ENCODE measurements at places on chromosomes 1 and 21.

DNA sequence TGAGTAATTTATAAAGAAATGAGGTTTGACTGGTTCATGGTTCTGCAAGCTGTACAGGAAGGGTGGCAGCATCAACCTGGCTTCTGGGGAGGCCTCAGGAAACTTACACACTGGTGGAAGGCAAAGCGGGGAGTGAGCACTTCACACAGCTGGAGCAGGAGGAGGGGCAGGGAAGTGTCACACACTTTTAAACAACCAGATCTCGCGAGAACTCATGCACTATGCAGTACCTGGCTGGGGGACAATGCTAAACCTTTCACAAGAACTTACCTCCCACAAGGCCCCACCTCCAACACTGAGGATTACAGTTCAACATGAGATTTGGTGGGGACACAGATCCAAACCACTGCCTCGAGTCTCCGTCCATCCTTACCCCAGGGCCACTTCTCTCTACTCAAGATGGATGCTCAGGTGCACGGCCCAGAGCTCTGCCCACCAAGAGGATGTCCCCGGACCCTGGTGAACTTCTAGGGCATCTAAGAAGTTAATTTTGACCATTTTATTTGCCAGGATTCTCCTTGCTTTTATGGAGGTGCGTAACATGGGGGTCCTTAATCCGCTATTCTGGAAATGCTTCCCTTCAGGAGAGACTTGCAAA lies 22.7 kb upstream of the ACTRT2 start:
- DNase-seq: no peak

DNA sequence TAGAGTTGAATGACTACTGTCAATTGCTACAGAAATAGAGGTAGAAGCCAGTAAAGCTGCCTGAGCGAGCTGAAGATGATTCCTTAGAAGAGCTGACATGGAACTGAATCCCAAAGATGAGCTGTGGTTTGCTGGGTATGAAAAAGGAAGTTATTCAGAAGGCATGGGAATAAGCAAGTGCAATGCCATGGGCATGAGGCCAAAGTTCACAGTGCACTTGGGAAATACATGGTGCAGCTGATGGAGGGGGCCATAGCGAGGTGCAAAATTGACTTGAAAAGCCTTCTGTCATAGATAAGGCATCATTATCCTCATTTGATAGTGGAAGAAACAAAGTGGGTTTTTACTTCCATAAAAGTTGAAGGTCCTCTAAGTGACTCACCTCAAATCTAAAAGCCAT lies 88.6 kb downstream of the NEK7 start:
- DNase-seq: no peak

DNA sequence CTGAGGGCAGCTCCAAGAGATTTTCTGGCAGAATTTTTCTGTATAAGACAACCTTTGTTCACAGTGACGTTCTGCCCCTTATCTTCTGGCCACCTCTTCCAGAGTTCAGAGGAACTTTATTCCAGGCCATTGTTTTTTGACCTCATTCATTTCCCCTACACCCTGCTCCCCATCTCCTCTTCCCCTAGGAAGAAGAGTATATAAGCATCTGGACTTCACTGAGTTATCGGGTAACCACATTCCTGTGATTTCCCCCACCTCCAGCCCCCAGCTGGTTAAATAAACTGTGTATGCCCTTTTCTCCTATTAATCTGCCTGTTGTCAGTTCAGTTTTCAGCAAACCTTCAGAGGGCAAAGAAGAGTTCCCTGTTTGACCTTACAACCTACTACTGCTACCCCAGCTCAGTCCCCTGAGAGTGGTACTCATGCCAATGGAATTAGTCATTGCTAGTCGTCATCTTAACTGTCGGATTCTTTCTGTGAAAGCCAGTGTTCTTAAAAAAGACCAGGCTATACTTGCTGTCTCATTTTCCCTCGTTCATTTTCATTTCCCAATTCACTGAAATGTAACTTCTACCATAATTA lies 14.3 kb upstream of the ALG14 start:
- peak; percentile 75 for DNase-seq

- no peak for DNase-seq
These were observed 38.7 kb downstream of the TRIM67 start for GRCh38 chr1:231200388-231201031.

DNA sequence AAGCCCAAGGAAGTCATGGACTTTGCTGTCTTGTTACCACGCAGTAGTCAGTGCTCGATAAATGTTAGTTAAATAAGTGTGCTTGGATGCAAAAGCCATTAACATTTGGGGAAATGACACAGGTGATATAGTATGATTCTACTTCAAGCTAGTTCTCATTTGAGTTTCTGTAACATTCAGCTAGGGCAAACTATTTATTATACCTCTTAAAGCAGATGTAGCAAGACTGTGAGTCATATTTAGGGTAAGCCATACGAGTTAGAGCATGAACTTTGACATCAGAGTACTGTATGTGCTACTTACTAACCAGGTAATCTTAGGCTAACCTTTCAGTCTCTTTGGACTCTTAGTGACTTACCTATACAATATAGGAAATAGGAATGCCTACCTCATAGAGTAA lies 21.0 kb downstream of the CLCA4 start:
- DNase-seq: no peak

DNA sequence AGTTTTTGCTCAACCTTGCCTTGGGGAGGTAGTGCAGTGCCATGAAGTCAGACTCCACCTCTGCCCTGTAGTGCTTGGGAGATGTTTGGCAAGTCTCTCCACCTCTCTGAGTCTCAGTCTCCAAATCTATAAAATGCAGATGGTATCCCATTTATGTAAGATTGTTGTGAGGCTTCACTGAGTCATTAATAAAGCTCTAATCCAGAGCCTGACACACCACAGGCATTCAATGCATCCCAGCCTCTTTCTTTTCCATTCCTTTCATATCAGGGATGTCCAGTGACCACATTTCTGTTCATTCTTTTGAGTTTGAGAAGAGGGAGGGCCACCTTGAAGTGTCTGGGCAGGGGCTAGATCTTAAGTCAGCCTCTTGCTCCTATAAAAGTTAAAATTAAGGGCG lies 37.6 kb upstream of the LMO4 start:
- no peak for DNase-seq

DNA sequence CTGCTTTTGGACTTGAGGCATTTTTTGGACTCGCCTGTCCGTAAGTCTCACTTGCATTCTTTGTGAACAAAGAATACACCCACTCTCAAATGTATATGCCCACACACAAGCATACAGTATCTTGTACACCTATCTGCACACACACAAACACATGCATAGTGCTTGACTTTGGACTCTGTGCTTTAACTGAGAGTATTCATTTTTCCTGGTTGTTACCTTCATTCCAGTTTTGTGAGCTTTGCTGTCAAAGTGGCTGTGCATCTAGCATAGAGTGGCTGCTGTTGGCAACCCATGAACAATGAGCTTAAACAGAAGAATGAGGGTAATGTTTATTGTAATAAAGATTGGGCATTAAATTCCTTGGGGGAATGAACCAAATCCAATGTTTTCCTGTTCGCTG lies 199.0 kb downstream of the PDE4B start:
- no peak for DNase-seq

- DNase-seq: no peak
These were observed 20.6 kb upstream of the MRPS14 start for GRCh38 chr1:175043824-175044223.

DNA sequence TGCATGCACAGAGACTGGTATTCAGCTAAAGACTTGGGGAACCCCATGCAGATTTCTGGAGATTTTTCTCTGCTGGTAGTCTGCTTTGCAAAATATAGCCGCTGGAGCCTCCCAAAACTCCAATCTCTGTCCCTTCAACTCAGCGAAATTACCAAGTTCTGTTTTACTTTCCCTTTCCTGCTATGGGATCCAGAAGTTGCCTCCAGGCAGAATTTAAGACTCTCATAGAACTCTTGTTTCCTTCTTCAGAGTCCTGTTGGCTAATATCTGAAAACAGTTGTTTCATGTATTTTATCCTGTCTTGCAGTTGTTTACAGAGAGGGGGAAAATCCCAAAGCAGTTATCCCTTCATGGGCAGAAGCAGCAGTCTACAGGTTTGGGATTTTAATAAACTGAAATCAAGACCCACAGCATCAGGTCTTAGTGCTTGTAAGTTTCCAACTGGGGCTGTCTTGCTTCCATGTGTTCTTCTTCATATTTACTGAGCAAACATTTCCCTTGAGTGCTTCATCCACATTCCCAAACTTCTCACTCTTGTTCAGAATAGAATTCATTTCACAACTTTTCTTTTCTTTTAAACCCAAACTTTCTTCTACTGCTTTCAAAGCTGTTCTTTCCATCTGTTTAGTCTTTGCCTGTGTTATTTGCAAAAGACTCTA lies 221.3 kb upstream of the DMRTA2 start:
- no peak for DNase-seq

GRCh38 chr1:244854166-244854565 lies 10.2 kb downstream of the HNRNPU start:
- no peak for DNase-seq

DNA sequence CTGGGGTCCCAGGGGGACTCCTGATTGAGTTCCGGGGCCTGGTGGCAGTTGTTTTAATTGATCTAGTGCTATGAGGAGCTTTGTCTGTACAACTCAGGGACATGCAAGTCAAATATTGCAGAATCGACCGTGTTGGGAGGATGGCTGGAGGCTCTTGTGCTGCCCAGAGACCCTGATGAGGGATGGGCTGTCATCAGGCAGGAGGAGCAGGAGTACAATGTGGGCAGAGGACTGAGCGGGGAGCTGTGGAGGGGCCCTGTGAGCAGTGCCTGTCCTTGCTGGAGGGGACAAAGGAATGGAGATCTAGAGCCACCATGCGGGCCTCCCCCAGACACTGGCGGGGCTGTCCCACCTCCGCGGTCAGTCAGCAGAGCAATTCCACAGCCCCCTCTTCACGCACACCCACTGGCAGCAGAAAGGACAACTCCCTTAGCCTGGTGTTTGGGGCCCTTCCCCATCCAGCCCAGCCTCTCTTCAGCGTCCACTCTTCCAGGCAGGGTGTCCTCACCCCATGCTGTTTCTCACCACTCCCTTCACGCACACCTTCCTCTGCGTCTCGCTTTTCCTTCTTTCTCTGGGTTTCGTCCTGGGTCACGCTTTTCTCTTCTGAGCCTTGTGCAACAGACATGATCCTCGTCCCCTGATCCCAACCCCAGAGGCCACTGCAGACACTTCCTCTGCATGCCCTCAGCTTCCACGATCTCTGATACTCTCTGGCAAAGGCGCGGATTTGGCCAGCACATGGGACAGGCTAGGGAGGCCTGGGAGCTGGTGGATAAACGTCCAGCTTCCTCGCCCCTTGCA lies 122.6 kb downstream of the GRIK3 start:
- DNase-seq: no peak

GRCh38 chr1:183881387-183882131 lies 76.6 kb downstream of the RGL1 start:
- no peak for DNase-seq

- DNase-seq: no peak
These were observed 57.2 kb downstream of the KCNN3 start for GRCh38 chr1:154812877-154813276.

- no peak for DNase-seq
These were observed 36.5 kb upstream of the DNASE2B start for GRCh38 chr1:84361796-84362195.

- DNase-seq: no peak
These were observed 63.6 kb upstream of the DENND1B start for GRCh38 chr1:197838836-197839235.

GRCh38 chr1:215888159-215888558 lies 321.1 kb downstream of the KCTD3 start:
- DNase-seq: no peak

DNA sequence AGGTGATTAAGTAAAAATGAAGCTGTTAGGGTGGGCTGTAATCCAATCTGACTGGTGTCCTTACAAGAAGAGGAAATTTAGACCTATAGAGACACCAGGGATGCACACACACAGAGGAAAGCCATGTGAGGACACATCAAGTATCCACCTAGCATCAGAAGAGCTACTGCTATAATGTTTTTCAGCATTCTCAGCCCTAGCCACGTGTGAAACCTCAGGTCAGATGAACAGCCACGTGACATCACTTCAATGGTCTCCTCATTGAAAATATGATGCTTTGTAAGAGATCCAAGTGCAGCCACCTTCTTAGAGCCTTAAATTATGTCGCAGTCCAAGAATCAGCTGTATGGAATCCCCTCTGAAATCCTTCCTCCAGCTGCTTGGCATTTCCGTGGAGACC lies 65.1 kb downstream of the C1orf87 start:
- DNase-seq: no peak

GRCh38 chr1:246074421-246074820 lies 432.7 kb downstream of the SMYD3 start:
- DNase-seq: no peak

DNA sequence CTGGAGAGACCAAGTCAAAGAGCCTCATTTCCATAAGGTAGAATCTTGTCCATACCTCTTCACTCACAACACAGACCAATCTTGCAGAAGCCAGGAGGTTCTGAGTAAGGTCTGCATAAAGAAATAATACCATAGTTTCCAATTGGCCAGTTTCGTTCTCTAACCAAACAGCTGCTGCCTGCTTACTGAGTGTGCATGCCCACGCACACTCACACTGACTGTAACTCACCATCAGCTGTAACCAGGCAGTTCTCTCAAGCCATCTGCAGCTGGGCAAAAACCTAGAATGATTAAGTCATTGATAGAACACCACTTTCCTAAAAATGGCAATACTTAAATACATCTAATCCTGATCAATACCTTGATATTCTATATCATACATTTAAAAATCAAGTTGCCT lies 106.6 kb upstream of the VAV3 start:
- DNase-seq: no peak

DNA sequence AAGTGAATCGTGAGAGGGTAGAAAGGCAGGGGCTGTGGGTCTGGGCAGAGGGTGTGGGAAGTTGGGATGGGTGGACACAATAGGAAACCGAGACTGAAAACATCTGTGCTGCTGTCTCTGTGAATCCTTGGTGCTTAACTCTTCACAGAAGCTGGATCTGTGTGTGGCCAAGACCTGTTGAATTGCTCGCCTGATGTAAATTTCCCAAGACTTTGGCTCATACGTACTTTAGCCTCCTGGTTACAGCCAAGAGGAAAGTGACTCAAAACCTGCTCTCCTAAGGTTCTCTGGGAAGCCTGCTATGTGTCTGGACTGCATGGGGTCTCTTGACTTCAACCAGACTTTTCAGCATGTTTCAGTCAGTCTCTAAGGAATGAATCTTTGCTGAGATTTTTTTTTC lies 270.3 kb downstream of the RWDD3 start:
- no peak for DNase-seq

DNA sequence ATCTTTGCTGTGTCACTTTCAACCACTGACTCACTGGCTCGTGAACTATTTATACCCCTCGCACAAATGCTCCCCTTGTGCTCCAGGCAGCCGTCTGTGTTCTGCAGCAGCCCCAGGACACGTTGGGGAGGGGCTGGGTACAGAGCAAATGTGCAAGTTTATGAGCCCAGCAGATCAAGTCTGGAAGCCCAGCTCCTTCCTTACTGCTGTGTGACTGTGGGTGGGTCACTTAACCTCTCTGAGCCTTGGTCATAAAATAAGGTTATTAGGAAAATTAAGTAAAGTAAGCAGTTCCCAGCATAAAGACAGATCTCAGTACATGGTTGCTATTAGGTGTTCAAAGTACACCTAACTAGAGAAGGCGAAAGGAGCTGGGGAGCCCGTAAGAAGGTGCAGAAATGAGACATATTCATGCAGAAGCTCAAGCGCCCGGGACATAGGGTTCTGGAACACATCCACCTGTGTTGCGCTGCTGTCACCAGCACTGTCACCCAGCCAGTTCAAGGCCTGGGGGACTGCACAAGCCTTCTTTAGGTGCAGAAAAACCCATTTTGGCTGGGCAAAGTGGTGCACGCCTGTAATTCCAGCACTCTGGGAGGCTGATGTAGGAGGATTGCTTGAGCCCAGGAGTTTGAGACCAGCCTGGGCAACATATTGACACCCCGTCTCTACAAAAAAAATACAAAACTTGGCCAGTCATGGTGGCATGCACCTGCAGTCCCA lies 13.8 kb downstream of the EFHD2 start:
- no peak for DNase-seq
